Stimulated activated CD4-positive, alpha-beta T cell treated with anti-CD3 and anti-CD28 coated beads, Interleukin-15, amount 100 ng/mL, for 48 hours (primary cell): ENCODE measurements at places on chromosomes 16 and 17.

DNA sequence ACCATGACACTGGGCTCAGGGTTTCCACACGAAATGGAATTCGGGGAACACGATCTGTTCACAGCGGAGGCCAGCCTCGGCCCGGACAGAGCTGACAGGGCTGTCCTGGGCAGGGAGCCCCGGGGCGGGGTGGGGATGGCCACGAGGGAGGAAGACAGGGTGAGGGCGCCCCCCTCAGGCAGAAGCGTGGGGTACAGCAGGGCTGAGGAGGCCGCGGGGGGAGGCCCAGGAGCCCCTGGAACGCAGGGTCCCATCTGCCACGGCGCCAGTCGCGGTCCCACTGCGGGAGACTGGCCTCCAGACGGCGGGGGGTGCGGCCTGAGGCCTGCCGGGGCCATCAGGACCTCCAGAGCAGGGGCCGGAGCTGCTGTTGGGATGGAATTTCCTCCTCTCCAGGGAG lies 75.9 kb downstream of the LMF1 start:
- DNase-seq, result no peak

- no peak for DNase-seq
Measured at GRCh38 chr17:74244548-74244947, 29.5 kb upstream of the DNAI2 start.

- no peak for DNase-seq
Measured at GRCh38 chr17:17531156-17531555, 35.0 kb upstream of the RASD1 start.

DNA sequence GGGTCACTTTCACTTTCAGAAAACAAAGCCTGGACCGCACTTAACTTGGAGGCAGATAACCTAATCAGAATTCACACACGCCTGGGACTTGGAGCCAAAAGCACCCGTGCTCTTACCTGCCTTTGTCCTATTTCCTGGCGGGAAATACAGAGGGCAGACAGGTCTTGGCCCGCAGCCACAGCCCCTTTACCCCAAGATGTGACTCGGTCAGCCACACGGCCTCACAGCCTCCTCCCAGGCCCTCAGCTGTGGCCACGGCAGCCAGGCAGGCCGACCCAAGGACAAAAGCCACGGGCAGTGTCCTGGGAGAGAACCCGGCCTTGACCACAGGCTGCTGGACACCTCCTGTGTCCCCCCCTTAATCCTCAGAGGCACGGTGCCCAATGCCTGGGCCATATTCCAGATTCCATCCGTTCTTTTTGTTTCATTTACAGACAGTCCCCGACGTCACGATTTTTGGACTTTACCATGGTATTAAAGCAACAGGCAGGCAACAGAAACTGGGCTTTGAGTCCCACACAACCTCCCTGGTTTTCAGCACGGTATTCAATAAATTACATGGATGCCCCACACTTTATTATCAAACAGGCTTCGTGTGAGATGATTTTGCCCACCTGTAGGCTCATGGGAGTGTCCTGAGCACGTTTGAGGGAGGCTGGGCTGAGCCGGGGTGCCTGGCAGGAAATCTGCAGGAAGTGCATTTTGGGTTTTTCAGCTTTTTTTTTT lies 30.1 kb upstream of the GAA start:
- no peak for DNase-seq

DNA sequence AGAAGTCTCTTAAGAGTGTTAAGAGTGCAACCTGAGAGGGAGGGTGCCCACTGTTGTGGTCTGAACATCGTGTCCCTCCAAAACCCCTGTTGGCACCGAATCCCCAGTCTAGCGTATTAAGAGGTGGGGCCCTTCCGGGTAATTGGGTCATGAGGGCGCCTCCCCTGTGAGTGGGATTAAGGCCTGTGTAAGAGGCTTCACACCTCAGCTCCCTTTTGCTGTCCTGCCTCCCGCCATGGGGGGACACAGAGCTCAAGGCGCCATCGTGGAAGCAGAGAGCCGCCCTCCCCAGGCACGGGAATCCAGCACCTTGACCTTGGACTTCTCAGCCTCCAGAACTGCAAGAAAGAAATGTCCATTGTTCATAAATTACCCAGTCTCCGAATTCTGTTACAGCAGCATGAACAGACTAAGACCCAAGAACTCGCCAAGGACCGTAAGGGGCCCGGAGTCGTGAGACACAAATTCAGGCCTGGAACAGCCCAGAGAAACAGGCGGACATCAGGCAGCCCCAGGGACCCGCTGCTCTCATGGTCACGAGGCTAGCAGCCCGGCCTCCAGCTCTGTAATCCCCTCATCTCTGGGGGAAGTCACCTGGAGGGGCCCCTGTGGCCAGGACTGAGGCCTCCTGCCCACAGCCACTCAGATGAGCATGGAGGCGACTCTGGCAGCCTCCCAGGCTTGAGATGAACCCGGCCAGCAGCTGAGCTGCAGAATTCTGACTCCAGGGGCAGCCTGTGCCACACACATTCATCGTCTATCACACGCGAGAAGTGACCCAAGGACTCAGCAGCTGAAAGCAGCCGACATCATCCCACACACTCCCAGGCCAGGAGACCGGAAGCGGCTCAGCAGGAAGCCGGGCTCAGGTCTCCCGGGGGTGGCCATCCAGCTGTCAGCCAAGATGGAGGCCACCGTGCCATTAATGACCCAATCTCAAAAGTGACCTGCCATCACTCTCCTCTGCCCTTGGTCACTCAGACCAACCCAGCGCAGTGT lies 12.8 kb upstream of the CHMP6 start:
- DNase-seq, result no peak

DNA sequence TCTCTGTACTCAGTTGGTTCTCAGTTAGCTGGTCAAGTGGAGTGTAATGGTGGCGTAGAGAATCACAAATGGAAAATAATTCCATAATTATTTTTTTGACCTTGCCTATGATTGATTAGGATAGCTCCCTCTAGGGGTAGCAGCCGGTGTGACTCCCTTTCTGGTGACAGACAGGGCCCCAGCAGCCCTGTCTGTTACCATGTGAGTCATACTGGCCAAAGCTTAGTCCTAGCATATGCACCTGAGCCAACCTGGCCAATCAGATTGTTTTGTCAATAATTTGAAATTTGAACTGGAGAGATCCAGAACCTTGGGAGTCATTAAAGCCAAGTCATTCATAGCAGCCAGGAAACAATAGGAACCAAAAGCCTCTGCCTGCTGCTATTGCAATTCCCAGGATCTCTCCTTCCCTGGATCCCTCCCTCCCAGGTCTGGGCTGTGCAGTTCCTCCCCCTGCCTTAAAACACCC lies 5.6 kb downstream of the PNPO start:
- peak; percentile 64 for DNase-seq

GRCh38 chr16:539901-540530 lies 12.5 kb downstream of the CAPN15 start:
- DNase-seq, result no peak

DNA sequence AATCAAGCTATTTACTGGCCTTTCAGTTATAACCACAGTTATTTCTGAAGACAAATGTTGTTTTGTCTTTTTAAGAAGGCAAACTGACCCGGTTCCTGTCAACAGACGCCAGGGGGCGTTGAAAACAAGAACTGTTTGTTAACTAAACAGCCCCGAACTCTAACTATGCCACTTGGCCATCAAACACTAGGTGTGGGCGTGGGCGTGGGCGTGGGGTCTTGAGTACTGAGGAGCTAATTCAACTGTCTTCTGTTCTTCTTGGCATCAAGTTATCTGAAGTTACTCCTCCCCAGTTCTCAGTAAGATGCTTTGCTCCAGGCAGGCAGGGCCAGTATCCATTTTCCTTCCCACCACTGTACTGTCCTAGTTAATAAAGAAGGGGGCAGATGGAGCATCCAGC lies 63.3 kb upstream of the MTMR4 start:
- peak; percentile 5 for DNase-seq

GRCh38 chr17:79002796-79003593 lies 6.6 kb downstream of the CANT1 start:
- no peak for DNase-seq

GRCh38 chr16:73457851-73458250 lies 409.9 kb upstream of the ZFHX3 start:
- no peak for DNase-seq

GRCh38 chr16:445566-445965 lies 20.1 kb downstream of the RAB11FIP3 start:
- DNase-seq, result no peak

DNA sequence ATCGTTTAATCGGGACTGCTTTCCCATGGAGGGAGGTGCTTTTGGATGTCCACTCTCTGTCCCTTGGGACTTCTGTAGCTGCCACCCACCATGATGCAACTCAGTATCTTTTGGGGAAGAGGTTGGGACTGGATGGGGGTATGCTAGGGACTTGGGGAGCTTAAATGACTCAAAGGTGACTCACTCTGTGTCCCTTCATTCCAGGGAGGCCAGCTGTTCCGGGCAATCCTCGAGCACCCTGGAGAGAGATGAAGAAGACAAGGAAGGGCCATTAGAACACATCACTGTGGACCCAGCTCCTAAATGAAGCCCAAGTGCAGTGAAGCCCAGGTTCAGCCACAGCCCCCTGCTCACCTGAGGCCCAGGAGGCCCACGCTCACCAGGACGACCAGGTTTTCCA lies 4.6 kb downstream of the COL1A1 start:
- DNase-seq, result no peak

DNA sequence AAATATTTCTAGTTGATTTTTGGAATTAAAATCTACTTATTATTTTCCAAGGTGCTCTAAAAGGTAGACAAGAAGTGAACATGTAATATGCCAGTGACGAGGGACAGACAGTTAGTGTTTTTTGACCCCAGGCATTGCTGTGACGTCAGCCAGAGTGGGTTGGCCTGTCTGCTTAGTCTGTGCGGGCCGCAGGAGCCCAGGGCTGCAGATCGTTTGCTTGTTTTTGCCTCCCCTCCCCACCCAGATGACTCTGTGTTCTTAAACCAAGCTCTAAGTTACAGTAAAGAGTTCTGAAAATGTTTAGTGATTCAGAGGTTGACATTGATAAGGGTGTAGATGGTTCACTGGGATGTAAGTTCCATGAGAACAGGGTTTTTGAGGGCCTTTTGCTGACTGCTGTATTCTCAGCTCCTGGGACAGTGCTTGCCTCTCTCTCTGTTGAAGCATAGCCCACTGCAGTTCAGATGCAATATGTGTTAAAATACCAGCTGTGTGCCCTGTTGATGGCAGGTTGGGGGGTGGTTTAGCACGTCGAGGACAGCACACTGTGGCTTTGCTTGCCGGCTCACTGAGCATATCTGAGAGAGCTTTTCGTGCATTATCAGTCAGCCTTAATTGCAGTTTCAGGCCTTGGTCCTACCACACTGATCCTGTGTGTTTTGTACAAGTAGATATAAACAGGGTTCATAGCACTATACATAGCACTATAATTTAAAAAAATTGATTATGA lies 64.8 kb downstream of the SEC14L1 start:
- DNase-seq, result no peak

DNA sequence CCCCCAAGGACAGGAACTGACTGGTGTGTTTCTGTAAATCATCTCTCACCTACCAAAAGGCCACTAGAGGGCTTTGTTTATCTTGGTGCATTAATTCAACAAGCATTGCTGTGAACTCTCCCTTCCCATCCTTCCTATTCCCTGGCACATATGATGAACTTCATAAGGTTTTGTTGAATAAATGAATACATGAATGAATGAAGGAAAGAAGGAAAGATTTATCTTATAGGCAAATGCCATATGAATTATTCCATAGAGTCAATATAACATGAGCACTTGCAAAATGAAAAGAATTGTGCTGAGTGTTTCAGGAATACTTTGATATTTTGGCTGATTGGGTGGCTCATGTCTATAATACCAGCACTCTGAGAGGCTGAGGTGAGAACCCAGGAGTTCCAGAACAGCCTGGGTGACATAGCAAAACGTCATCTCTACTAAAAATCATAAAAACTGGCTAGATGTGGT lies 4.3 kb downstream of the SPDYE4 start:
- DNase-seq, result no peak

GRCh38 chr17:42579794-42580551 lies 2.4 kb upstream of the PSMC3IP start:
- DNase-seq, result no peak
